Right cardiac atrium (tissue), 5 donors: ENCODE measurements at places on chromosomes 7 and 10. TPM values are rescaled to one million over a fixed set of nuclear protein-coding genes. Genes with fewer than 3 reads are reported as not detected.

DNA sequence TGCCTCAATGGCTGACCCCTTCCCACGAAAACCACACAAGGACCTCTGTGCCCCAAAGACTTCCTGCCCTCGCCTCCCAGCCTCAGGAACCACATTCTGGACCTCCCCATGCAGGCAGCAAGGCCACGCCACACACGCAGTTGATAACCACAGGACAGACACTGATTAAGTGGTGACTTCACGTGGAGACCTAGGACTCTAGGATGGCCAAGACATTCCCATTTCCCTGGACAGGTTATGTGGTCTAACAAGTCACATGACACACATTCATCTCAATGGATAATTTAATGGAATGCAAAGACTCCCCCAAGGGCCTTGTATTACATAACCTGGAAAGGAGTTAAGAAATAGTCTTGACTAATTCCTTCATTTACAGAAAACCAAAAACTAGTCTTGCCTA is 110.2 kb downstream of the LARP4B start:
- DNase-seq, result no peak

MINDY3 gene
- 28.8 TPM for total RNA-seq

KIAA1217 gene
- total RNA-seq, result 31.7 TPM

ARHGAP22 gene
- total RNA-seq, result 3.1 TPM

LRMDA gene
- 47.7 TPM for total RNA-seq

DNA sequence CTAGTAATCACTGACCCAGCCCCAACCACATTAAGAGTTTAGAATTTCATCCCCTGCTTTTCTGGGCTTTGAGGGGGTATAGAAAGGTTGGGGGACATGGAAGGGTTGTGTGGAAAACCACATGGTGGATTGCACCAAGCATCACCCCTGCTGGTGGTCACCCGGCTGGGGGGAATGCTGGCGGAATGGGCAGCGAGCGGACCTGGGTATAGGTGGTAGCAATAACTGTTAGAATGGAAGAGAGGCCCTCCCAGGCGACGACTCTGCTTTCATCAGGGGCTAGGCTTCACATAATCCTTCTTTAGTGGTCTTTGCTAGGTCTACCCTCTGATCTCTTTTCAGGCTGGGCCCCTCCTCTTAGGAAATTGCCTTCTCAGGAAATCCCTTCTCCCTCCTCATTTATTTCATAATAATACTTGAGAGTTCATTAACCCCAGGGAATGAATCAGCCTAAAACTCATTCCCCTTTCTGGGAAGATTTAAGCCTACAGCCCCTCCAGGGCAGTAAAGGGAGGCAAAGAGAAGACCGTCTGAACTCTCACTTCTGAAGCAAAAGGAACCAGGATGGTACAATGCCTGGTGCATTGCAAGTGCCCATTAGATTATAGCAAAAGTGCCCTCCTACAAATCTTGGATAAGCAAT is 90.7 kb upstream of the LEP start:
- DNase-seq, result no peak

DNA sequence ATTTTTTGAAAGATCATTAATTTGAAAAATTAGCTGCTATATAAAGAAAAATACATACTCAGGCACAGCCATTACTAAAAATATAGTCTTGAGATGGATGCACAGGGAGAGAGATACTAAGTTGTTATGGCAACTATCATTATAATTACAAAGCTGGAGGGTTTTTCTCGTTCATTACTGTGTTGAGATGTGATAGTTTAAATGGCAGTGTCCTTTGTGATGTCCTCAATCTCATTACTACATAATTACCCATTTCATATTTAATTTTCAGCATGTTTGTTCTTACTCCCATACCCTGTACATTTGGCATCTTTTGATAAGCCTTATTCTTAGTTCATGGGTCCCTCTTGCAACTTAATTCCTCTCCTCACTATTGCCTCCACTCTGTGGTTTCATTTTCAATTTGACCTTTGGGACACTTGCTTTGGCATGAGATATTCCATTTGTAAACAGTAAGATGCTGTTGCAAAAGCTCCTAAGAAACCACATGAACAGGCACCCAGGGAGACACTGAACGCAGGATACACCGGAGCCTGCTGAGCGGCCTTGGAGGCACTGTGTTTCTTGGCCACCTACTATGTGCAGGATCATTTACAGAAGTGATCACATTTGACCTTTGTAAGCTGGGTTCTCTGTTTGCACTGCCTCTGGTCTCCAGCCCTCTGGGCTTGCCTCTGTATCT is 4.8 kb upstream of the CPXM2 start:
- no peak for DNase-seq

DNA sequence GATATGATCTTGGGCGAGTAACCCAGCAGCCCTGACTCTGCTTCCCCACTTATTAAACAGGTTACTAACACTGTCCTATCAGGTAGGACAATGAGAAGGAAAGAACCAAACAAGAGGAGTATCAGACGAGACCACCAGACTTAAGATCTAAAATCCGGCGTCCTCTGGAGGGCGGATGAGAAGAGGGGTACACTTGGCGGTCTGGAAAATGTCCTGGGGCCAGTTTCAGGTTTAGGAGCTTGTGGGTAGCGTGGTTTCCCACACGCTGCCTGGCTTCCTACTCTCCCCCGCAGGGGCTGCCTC is 635 bp downstream of the ZNF32 start:
- no peak for DNase-seq

FEZF1 gene
- total RNA-seq, result not detected

PTN gene
- 11.1 TPM for total RNA-seq

ADRA2A gene
- total RNA-seq, result 0.41 TPM

DNA sequence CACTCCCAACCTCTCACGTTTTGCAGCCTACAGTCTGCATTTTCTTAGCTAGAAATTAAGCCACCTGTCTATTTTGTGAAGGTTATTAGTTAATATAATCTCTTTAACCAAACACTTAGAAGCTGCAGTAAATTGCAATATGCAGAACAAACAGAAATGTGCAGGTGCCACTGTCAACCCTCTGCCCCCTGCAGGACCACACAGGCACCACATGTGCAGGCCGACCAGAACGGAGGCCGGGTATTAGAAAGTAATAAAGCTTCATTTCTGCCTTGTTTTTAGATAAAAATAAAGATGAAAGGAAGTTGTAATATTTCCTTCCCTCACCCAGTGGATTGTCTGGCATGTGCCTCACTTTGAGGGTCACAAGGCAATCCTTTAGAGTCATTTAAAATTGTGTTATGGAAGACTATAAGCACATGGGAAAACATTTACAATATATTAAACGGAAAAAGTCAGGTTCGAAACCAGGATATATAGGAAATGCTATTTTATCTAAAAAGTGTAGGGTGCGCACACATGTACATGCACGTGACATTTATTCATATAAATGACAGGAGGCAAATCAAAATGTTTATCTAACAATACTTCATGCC is 158.2 kb downstream of the ARHGAP12 start:
- peak; percentile 79 for DNase-seq

ANKRD61 gene
- total RNA-seq, result not detected

GRCh38 chr10:49502358-49502757 is 36.6 kb downstream of the ERCC6 start:
- DNase-seq, result no peak

FXYD4 gene
- not detected for total RNA-seq

NPSR1 gene
- not detected for total RNA-seq

PRDX3 gene
- 198 TPM for total RNA-seq
